Adrenal gland (tissue), 19 donors: ENCODE measurements at places on chromosomes 6 and 20. TPM values are rescaled to one million over a fixed set of nuclear protein-coding genes. Genes with fewer than 3 reads are reported as not detected.

- no peak for DNase-seq
These were observed 36.6 kb upstream of the VAPB start for GRCh38 chr20:58352468-58352867.

Gene B3GAT2
- not detected for total RNA-seq

DNA sequence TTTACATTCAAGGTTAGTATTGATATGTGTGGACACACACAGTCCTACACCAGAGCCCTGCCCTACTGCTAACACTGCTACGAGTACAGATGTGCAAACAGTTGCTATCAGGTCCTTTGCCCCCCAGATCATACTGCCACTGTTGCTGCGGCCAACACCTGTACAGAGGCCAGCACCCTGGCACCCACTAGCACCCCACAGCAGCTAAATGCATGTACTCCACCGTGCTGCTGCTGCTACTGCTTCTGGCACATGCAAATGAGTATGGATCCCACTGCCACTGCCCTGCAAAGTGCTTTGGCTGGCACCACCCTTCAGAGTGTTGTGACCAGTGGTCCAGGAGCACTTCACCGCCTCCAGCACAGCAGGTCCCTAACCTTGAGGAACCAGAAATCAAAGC, 621.9 kb downstream of the GRIK2 start:
- DNase-seq = no peak

- DNase-seq = no peak
These were observed 217.0 kb upstream of the CST7 start for GRCh38 chr20:24732076-24732475.

Gene TUBB
- 439 TPM for total RNA-seq

- DNase-seq = no peak
These were observed 672 bp upstream of the UBE2V1 start for GRCh38 chr20:50113420-50114224.

GRCh38 chr20:52948491-52948890, 23.7 kb upstream of the TSHZ2 start:
- no peak for DNase-seq

DNA sequence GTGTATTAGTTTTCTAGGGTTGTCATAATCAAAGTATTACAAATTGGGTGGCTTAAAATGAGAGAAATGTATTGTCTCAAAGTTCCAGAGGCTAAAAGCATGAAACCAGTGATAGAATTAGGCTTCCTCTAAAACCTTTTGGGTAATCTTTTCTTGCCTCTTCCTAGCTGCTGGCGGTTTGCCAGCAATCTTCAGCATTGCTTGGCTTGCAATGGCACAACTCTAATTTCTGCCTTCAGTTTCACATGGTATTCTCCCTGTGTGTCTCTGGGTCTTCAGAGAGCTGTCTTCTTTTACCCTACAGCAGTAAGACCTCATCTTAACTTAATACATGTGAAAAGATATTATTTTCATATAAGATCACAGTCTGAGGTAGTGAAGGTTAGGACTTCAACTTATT, 479.1 kb upstream of the GJE1 start:
- DNase-seq = no peak

- DNase-seq = peak; percentile 62
These were observed 26.7 kb downstream of the SAYSD1 start for GRCh38 chr6:39088331-39088730.
